Lung (tissue), 17 donors: ENCODE measurements at places on chromosomes 1 and 21. TPM values are rescaled to one million over a fixed set of nuclear protein-coding genes. Genes with fewer than 3 reads are reported as not detected.
A peak's percentile ranks its signal among the peaks of the same experiment; 100 is the strongest.

DNA sequence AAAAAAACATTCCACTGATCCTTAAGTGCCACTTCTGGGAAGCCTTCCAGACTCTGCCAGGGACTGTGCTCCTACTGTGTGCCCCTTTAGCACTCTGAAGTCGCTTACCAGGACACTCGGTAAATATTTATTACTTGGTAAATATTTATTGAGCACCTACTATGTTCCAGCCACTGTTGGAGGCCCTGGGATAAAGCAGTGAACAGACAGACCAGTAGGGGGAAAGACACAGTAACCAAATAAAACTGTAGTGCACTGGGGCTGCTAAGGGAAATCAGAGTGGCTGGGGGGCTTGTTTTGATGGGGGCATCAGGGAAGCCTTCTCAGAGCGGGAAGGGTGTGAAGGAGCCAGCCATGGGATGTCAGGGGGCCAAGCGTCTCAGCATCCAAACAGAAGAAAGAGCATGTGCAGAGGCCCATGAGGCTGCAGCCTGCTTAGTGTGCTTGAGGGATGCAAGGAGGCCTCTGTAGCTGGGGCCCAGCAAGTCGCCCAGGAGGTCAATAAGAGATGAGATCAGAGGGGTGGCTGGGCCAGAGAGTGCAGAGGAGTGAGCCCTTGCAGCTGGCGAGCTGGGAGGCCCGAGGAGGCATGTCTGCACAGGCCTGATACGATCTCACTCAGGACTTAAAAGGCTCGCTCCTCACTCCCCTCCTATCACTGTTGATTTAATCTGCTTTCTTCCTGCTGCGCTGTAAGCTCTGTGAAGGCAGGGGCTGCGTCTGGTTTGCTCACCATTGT lies 28.6 kb downstream of the KAZN start:
- no peak overlapping the region for H3K27ac ChIP-seq
- H3K4me1 ChIP-seq = no peaks in the 10 kb centered on the region
- no peak overlapping the region for H3K4me3 ChIP-seq
- no peaks in the 10 kb centered on the region for H3K36me3 ChIP-seq

DNA sequence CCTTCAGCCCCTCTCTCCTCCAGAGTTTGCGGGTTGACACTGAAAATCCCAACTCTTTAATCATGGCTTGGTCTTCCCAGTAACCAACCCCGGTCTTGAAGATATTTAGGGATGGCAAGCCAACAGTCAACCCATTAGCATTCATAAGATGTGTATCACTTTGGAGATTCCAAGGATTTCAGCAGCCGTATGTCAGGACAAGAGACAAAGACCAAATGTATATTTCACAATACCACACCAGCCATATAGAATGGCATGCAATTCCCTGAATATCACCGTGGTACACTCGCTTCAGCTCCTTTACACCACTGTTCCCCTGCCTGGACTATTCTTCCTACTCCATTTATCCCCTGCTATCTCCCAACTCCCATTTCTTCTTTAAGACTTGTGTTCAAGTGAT lies 109.2 kb downstream of the CSMD2 start:
- no peak overlapping the region for H3K27ac ChIP-seq
- no peaks in the 10 kb centered on the region for H3K4me1 ChIP-seq
- no peaks in the 10 kb centered on the region for H3K36me3 ChIP-seq
- DNase-seq = no peak

- H3K27me3 ChIP-seq = no peaks in the 10 kb centered on the region
- H3K4me3 ChIP-seq = no peak overlapping the region
- H3K36me3 ChIP-seq = no peaks in the 10 kb centered on the region
- no peak for DNase-seq
- no peaks in the 10 kb centered on the region for H3K4me1 ChIP-seq
These were observed 10.9 kb downstream of the ADAMTS1 start for GRCh38 chr21:26834181-26834905.

DNA sequence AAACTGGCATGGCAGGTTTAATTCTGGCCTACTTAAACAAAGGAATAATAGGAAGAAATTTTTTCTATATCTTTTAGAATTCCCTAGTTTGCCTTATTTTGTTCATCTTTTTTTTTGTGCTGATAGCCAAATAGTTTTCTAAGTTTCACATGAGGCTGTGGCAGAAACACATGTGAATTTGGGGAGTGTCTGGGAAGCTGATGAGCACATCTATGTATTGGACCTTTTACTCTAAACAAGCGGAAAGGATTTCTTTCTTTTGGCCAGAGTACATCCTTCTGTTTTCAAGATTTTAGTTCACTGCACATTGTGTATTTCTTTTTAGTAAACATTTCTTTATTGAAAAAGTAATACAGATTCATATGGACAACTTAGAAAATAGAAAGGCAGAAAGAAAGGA lies 5.6 kb downstream of the EEIG2 start:
- H3K36me3 ChIP-seq = no peaks in the 10 kb centered on the region
- no peak for DNase-seq
- peaks cover 2% of the 10 kb centered on the region for H3K4me1 ChIP-seq
- H3K27ac ChIP-seq = no peak overlapping the region
- H3K27me3 ChIP-seq = no peaks in the 10 kb centered on the region
- H3K4me3 ChIP-seq = no peak overlapping the region

DNA sequence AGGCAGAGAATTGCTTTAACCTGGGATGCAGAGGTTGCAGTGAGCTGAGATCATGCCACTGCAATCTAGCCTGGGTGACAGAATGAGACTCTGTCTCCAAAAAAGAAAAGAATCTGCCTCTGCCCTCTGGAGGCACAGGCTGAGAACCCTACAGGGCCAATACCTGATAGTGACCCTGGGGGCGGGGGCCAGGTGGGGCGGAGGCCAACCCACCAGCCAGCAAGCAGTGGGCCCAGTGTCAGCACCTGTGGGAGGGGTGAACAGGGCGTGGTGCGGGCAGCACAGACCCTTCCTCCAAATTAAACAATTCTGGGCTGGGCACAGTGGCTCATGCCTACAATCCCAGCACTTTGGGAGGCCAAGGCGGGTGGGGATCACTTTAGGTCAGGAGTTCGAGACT lies 19.0 kb upstream of the PLEKHG5 start:
- DNase-seq = no peak
- no peaks in the 10 kb centered on the region for H3K4me1 ChIP-seq
- H3K36me3 ChIP-seq = no peaks in the 10 kb centered on the region
- no peaks in the 10 kb centered on the region for H3K27me3 ChIP-seq
- H3K4me3 ChIP-seq = no peak overlapping the region
- no peak overlapping the region for H3K27ac ChIP-seq

DNA sequence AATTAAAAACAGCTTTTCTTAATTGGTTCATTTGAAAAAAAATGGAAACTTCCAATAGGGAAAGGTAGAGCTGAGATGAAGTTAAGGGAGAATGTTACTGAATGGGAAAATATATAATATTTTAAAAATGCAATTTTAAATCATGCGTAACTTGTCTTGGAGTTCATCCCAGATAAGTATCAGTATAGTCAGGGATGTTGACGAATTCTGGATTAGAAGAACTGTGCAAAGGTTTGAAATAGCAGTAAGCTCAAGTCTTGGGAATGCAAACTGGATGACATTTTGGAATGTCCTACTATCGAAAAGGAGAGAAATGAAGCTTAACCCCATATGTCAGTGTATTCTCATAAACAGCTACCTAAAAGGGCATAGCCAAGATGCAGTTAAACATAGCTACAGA lies 4.0 kb upstream of the ST6GALNAC3 start:
- H3K4me3 ChIP-seq = no peak overlapping the region
- no peaks in the 10 kb centered on the region for H3K27me3 ChIP-seq
- no peak overlapping the region for H3K27ac ChIP-seq
- H3K36me3 ChIP-seq = no peaks in the 10 kb centered on the region

DNA sequence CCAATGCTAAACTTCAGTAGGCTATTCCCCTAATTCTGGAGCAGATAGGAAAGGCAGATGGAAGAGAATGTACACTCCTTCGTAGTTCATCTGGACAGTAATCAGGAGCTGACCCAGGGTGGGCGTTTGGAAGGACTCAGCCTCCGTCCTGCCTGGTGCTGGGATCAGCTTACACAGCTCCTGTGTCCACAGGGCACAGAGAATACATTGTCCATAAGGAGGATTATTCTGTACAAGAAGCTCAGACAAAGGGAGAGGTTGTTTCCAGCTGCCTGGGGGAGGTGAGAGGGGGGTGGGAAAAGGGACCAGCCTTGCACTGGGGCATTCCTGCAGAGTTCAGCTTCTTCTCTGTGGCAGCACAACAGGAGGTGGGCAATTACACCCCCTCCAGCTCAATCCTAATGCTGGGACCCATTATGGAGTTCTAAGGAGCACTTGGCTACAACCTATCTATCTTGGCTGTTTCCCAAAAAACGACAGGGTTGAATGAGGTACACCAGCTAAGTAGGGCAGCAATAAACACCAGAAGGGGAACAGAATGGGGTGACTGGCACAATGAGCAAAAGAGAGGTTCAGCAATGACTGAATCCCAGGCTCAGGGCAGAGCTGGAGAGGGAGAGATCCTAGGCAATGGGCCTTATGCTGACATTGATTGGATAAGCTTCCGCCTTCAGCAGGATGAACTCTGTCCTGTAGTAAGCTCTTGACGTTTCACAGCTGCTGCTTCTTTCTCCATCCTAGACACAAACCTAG lies 7.4 kb downstream of the MED8 start:
- no peak overlapping the region for H3K4me3 ChIP-seq
- peaks cover 18% of the 10 kb centered on the region for H3K4me1 ChIP-seq
- no peaks in the 10 kb centered on the region for H3K27me3 ChIP-seq

- H3K27me3 ChIP-seq = no peaks in the 10 kb centered on the region
- H3K4me1 ChIP-seq = no peaks in the 10 kb centered on the region
- no peaks in the 10 kb centered on the region for H3K36me3 ChIP-seq
- no peak for DNase-seq
These were observed 1882.9 kb downstream of the NCAM2 start for GRCh38 chr21:22881131-22881530.

- DNase-seq = peak; percentile 69
- peak overlapping the region; percentile 97 for H3K27ac ChIP-seq
- H3K36me3 ChIP-seq = peaks cover 3% of the 10 kb centered on the region
- no peaks in the 10 kb centered on the region for H3K27me3 ChIP-seq
- H3K4me3 ChIP-seq = peak overlapping the region; percentile 53
These were observed 572 bp downstream of the ATP1B1 start for GRCh38 chr1:169106921-169107602.

DNA sequence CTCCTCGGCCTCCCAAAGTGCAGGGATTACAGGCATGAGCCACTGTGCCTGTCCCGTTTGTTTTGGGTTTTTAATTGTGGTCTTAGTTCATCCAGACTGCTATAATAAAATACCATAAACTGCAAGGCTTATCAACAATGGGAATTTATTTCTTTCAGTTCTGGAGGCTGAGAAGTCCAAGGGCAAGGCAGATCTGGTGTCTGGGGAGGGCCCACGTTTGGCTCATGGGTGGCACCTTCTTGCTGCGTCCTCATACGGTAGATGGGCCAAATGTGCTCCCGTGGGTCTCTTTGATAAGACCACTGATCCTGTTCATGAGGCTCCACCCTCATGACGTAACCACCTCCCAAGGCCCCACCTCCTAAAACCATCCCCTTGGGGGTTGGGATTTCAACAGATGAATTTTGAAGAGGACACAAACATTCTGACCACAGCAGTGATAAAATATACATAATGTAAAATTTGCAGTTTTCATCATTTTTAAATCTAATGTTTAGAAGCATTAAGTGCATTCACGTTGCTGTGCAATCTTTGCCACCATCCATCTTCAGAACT lies 133.4 kb upstream of the ERRFI1 start:
- H3K36me3 ChIP-seq = no peaks in the 10 kb centered on the region
- no peak overlapping the region for H3K27ac ChIP-seq
- DNase-seq = no peak
- H3K27me3 ChIP-seq = no peaks in the 10 kb centered on the region
- no peak overlapping the region for H3K4me3 ChIP-seq

- no peak overlapping the region for H3K4me3 ChIP-seq
- DNase-seq = no peak
- no peaks in the 10 kb centered on the region for H3K27me3 ChIP-seq
These were observed 714.1 kb upstream of the ADAMTS5 start for GRCh38 chr21:27681038-27681437.

DNA sequence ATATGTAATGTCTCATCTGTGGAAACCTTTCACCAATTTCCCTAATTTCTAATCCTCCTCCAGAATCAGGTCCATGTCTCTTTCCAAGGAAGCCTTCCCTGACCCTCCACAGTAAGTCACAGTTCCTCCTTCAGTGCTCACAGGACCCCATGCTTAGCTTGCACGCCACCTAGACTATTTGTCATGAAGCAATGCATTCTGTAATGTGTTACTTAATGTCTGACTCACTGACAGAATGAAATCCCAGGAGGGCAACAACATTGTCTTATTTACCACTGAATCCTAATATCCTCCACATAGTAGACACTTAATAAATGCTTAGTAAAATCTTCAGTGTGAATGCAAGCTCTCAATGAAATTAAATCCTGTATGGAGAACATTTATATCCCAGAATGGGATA lies 245.9 kb upstream of the PLD5 start:
- no peaks in the 10 kb centered on the region for H3K4me1 ChIP-seq
- H3K27me3 ChIP-seq = no peaks in the 10 kb centered on the region
- H3K27ac ChIP-seq = no peak overlapping the region

GRCh38 chr1:84077476-84078107 lies 66.5 kb upstream of the PRKACB start:
- H3K27me3 ChIP-seq = no peaks in the 10 kb centered on the region
- DNase-seq = peak; percentile 92
- peak overlapping the region; percentile 85 for H3K27ac ChIP-seq

- H3K4me1 ChIP-seq = no peaks in the 10 kb centered on the region
- H3K27me3 ChIP-seq = no peaks in the 10 kb centered on the region
- H3K36me3 ChIP-seq = no peaks in the 10 kb centered on the region
These were observed 32.7 kb upstream of the ASB17 start for GRCh38 chr1:75964760-75965408.

DNA sequence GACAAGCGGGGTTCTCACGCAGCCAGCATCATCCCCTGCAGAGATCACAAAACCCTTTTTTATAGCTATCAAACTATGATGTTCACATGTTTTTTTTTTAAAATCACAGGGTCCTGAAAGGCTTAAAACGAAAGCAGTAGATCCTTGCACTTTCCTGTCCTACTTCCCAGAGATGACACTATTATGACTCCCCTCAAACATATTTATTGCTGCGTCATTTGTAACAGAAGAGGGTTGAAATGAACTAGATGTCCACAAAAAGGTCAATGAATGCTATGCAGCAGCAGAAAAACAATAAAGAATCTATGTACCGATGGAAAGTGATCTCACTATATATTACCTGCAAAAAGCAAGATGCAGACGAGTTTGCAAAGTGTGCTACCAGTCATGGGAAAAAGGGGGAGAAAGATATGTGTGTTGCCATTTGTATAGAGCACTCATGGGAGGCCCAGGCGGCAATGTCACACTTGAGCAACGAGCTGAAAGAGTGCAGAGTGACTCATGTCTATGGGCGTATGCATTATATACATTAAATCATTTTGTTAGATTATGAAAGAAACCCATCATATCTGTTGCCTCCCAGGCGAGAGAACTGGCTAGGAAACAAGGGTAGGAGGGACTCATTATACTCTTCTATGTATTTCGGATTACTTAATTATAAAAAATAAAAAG lies 68.9 kb upstream of the PARP1 start:
- no peaks in the 10 kb centered on the region for H3K36me3 ChIP-seq
- H3K27me3 ChIP-seq = no peaks in the 10 kb centered on the region
- H3K4me1 ChIP-seq = no peaks in the 10 kb centered on the region
- no peak overlapping the region for H3K4me3 ChIP-seq

GRCh38 chr1:35768350-35769187 lies 1.2 kb downstream of the CLSPN start:
- H3K27me3 ChIP-seq = no peaks in the 10 kb centered on the region
- peak; percentile 17 for DNase-seq
- H3K36me3 ChIP-seq = no peaks in the 10 kb centered on the region
- no peaks in the 10 kb centered on the region for H3K4me1 ChIP-seq
- H3K27ac ChIP-seq = peak overlapping the region; percentile 92
- peak overlapping the region; percentile 74 for H3K4me3 ChIP-seq

The BMP8B gene
- 1.0 TPM for total RNA-seq

The C1orf53 gene
- total RNA-seq = 8.2 TPM

The UBIAD1 gene
- total RNA-seq = 17.9 TPM

The OR2L8 gene
- not detected for total RNA-seq

The ARMH1 gene
- 9.7 TPM for total RNA-seq

The PGLYRP3 gene
- total RNA-seq = not detected
